ENCODE measurements at places on chromosomes 16 and 17.

GRCh38 chr16:52055381-52055780 lies 491.6 kb downstream of the TOX3 start:
- DNase-seq = no peak

GRCh38 chr17:40019140-40019991 lies 4.1 kb downstream of the CSF3 start:
- no peak for DNase-seq

- no peak for DNase-seq
Measured at GRCh38 chr16:12295395-12295794, 318.9 kb downstream of the SNX29 start.

DNA sequence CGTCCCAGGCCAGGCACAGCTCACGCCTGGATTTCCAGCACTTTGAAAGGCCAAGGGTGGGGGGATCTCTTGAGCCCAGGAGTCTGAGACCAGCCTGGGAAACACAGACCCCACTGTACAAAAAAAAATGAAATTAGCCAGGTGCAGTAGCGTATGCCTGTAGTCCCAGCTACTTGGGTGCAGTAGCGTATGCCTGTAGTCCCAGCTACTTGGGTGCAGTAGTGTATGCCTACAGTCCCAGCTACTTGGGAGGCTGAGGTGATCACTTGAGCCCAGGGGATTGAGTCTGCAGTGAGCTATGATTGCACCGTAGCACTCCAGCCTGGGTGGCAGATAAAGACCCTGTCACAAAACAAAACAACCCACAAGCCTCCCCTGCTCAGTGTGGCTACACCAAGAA lies 27.0 kb upstream of the SLC25A19 start:
- DNase-seq = peak; percentile 38

GRCh38 chr17:12734926-12735325 lies 54.4 kb upstream of the ARHGAP44 start:
- DNase-seq = no peak

GRCh38 chr16:71338193-71338592 lies 20.3 kb upstream of the CALB2 start:
- DNase-seq = no peak
